ENCODE measurements at places on chromosomes 4 and X.

DNA sequence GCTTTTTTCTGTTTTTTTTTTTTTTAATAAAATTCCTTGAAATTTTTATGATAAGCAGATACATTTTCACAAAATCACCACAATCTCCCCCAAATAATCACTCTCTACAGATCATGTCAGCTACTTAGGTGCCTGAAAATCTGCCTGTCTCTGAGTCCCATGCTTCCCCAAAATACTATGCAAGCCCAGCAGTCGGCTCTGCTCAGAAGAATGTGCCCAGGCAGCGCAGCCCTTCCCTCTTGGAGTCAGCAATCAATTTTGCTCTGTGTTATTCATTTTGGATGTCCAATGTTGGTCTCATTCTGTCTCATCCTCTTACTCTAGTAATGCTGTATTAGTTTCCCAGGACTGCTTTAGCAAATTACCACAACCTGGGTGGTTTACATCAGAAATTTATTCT is 24.9 kb upstream of the C1QTNF7 start:
- DNase-seq: no peak

- DNase-seq: no peak
Measured at GRCh38 chr4:176945334-176945733, 152.6 kb upstream of the VEGFC start.

DNA sequence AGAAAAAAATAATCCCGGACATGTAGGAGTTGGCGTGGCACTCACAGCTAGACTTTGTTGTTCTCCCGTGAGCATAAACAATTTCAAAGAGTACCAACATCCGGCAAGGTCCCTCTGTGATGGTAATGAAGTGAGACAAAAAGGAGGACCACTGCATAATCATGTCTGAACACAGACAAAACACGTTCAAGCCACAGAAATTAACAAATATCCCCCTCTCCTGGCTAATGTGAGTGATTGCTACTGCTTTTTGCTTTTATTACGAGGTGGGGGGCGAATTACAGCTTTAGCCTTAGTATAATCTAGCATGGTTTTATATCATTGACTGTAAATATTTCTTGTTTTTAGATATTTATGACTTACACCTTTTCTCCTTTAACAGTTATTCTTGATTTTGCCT is 118.5 kb downstream of the PLS3 start:
- no peak for DNase-seq

DNA sequence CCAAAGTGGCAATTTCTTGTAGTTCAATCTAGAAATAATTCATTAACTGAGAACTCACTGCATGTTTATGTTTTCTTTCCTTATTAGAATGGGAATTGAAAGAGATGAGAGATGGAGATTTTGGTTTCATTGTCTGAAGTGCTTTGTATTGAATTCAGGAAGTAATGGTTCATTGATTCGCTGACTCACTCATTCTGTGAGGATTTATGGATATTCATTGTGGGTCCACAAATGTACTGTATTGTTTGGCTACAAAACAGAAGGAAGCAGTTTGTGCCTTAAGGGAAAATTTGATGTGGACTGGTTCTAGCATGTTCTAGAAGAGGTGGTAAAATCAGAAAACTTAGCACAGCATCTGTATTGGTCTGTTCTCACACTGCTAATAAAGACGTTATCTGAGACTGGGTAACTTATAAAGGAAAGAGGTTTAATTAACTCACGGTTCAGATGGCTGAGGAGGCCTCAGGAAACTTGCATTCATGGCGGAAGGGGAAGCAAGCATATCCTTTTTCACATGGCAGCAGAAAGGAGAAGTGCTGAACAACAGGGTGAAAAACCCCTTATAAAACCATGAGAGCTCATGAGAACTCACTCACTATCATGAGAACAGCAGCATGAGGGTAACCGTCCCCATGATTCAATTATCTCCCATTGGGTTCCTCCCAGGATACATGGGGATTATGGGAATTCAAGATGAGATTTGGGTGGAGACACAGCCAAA is 132.3 kb upstream of the VCX3A start:
- no peak for DNase-seq

DNA sequence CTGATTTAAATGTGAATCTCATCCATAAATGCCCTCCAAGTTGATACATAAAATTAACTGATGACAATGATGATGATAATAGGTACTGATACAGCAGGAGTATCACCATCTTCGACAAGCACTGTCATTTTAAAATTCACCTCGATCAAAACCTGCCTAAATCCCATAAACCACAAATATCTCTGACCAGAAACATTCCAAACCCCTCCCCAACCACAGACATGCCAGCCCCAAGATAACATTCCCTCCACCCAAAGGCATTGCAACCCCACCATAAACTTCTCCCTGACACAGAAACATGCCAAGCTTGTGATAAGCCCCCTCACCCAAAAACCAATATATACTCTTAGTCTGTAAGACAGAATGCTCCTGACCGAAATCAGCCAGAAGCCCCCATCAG is 63.7 kb upstream of the WDFY3 start:
- no peak for DNase-seq

Measured in DMS 273 treated with DMSO at 0.1 percent for 48 hours (cell line).